Mucosa of gallbladder (tissue), 1 donor: ENCODE measurements at places on chromosomes 16 and 17. TPM values are rescaled to one million over a fixed set of nuclear protein-coding genes. Genes with fewer than 3 reads are reported as not detected.

AURKB gene
- total RNA-seq = 1.9 TPM

SCNN1G gene
- 0.09 TPM for total RNA-seq

C1QTNF1 gene
- 45.3 TPM for total RNA-seq

DNA sequence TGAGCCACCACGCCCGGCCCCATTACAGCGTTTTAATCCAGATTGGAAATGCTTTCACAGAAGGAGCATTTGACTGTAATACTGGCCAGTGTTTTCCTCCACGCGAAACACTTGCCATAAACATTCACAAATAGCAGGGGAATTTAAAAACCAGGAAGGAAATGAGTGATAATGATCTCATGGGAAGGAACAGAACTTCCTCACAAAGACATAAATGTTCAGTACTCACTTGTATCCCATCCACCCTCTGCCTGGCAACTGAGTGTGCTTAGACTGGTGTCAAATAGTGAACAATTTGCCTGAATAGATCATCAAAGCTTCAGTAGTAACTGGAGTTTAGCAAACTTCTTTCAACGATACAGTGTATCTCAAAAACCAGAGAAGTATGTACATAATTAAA is 54.1 kb downstream of the PSMD12 start:
- no peak for DNase-seq

- DNase-seq = no peak
Measured at GRCh38 chr16:81717662-81718189, 61.4 kb upstream of the PLCG2 start.

DUXB gene
- total RNA-seq = not detected

DNA sequence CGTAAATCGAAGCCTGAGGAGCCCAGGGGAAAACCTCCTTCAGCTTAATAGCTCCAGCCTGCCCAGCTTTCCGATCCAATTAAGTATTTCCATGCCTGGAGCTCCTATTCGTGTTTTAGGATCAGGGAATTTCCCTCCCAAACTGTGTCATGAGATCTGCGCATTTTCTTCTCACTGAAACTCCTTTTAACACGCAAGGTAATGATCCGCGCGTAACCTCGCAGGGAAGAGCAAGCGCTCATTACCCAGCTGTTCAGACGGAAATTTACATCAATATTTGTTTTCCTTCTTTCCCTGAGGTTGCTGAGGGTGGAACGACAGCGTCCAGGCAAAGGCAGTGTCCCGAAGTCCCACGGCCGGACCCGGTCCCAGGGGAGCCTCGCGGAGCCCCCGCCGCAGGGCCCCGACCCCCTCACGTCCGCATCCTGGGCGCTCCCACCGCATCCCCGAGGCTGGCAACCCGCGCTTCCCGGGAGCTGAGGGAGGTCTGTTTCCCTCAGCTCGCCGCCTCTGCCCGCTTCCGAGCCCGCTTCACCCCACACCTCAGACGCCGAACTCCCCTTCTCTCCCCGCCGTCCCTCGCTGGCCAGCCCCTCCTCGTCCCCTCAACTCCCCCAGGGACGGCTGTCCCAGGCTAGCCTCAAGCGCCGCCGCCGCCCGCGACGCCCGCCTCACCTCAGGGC is 415 bp downstream of the ABCA5 start:
- DNase-seq = no peak

HOXB3 gene
- 17.2 TPM for total RNA-seq

- no peak for DNase-seq
Measured at GRCh38 chr17:17844500-17844899, 7.7 kb upstream of the SREBF1 start.
